Esophagus mucosa (tissue), 1 donor: ENCODE measurements at places on chromosomes 2 and 18.
A peak's percentile ranks its signal among the peaks of the same experiment; 100 is the strongest.

DNA sequence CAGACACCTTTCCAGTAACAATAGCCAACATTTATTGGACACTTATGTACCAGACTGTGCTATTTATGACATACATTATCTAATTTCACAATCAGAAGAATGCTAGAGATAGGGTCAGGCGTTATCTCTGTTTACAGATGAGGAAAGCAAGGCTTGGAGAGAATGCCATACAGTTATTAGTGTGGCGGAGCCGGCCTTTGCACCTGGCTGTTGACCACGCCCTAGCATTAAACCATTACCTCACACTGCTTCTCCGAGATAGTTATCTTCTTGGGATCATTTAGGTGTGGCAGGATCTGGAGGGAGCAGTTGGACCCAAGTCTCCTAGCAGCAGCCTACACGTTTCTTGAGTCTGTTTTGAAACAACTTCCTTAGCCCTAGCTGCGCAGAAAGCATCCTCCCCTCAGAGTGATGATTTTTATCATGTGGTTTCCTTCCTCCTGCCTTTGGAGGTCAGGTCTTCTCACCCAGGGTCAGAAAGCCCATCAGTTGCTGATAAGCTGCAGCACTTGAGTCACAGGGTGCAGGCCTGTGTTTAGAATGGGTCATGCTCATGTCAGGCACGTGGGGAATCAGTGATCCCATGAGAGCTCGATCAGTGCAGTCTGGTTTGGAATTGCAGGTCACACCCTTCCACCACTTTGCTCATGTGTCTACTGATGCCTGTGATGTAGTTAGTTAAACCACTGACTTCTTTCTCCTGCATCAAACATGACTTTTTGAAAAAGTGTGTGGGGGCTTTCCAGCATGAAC, 118.2 kb downstream of the SPTBN1 start:
- peak; percentile 42 for ATAC-seq

GRCh38 chr18:41617647-41618046, 337.4 kb upstream of the PIK3C3 start:
- no peak for ATAC-seq

- no peak for ATAC-seq
These were observed 51.6 kb downstream of the FRZB start for GRCh38 chr2:182814804-182815203.

DNA sequence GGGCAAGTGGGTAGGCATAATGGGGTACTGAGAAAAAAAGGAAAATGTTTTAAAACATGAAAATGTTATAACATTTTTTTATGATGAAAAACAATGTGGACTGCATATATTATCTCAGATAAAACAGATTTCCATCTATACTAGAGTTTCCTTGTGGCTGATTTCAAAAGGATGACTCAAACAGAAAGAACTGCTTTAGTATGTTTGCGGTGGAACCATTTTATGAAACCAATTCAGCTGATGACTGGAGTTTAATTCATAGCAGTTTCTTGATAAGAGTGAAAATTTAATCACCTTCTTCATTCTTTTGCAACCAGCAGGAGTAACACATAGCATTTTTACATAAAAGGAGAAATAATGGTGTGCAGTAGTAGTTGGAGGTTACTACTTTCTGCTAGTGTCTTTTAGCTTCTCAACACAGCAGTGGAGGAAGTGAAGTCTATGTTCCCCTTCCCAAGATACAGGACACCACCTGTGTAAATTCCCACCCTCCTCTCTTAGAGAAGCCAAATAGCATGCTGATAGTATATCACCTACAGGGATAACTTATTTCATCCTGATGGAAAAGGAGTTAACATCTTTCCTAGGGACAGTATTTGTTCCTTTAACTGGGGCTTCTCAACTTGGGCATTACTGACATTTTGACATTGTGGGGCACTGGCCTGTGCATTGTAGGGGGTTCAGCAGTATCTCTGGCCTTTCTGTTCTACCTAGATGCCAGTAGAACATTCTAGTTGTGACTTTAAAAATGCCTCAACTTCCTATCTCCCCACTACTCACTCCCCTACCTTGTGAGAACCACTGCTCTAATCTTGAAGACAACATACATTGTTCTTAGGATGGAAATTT, 29.9 kb downstream of the PELI1 start:
- peak; percentile 41 for ATAC-seq

GRCh38 chr18:74342416-74343043, 26.9 kb downstream of the C18orf63 start:
- ATAC-seq: no peak

DNA sequence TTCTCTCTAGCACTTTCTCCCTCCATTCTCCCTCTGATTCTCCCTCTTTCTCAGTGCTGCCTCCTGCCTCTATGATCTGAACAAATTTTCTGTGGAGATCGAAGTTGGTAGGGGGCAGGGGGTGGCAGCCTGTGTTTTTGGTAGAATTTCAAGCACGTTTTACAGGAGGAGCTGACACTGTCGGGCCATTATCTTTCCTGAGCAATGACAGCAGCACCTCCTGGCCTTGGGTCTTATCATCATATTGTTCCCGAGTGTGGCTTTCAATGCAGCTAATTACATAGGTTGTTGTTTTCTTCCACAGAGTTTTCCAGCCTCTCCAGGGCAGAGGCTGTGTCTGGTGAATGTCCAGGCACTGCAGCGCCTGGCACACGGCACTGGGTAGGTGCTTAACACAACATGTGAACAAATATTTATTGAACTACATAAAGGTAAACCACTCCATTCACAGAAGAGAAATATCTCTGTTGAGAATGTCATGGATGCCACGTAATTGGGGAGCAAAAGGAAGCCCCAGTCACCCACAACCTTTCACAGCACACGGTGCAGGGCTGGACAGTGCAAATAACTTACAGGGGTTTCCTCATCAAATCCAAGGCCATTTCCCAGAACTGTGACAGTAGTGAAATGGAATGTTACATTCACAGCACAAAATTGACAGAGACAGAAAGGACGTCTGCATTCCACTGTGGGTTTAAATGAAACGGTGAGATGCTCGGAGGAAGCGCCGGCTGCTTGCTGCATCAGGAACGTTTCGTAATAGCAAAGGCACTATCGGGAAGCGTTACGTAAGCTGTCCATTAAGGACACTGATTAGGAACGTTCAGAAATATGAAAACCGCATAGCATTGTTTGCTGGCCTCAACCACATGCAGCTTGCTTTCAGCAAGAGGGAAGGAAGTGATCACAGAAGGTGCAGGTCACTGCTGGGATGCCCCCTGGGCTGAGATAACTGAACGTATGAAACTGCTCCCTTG, 6.5 kb upstream of the KCNG2 start:
- no peak for ATAC-seq

DNA sequence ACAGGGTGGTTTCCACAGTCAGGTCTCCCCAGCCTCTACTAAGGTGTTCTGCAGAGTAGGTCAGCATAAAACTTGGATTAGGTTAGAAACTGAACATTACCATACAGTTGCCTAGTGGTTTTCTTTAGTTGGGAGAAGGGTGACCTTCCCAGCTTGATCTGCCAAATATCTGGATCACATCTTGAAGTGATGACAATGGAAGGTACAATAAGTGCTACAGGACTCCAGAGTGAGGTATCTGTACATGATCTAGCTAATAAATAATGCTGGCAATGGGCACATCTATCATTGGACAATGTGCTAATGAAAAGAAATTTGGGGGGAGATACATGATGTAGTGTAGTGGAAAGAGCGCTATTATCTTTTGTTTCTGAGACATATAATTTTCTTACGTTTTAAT, 54.6 kb upstream of the ACVR1 start:
- no peak for ATAC-seq

- ATAC-seq: no peak
These were observed 291.1 kb upstream of the SKOR2 start for GRCh38 chr18:47542551-47542950.

DNA sequence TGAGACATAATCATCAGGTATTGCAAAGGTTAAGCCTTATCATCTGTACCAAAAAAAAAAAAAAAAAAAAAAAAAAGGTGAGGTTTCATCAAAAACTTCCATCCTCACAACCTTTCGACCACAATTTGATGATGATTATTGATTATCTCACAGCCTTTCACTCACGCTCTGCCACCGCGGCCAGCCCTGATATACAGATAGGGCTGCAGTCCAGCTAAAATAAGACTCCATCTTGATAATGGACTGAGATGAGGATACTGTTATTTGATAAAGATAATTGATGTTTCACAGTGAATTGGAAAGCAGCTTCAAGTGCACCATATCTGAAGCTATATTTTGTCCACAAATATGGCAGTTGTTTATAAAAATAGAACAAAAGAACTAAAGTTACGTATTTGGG, 159.7 kb upstream of the BOD1L2 start:
- ATAC-seq: no peak

DNA sequence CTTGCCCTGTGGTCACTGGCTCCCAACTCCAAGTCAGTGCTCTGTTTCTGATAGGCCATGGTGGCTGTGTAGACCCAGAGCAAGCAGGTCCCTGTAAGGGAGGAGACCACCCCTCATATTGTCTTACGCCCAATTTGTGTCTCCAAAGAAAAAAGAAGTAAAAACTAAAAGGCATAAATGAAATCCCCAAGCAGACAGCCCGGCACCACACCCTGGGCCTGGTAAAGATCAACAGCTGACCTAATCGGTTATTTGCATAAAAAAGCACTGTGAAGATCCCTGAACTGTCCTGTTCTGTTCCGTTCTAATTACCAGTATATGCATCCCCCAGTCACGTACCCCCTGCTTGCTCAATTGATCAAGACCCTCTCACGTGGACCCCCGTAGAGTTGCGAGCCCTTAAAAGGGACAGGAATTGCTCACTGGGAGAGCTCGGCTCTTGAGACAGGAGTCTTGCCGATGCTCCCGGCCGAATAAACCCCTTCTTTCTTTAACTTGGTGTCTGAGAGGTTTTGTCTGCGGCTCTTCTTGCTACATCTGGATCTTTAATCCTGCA, 364.1 kb upstream of the HS6ST1 start:
- no peak for ATAC-seq

DNA sequence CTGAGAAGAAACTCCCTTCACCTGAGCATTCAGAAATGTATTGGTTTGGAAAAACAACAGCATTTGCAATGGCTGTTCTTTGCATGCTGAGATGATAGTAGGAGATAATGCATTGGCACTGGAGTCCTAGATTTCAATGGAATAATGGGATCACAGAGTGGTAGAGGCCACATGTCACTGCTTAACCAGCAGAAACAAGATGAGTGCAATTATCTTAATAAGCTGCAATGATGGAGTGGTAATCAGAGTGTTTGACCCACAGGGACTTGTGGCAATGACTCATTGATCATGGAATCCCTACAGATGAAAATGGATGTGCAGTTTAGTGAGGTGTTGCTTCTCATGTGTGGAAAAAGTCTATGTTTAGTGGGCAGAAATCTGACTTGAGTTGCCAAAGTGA, 218.8 kb upstream of the ZEB2 start:
- no peak for ATAC-seq

GRCh38 chr2:88227446-88227845, 57.3 kb downstream of the THNSL2 start:
- ATAC-seq: peak; percentile 81

DNA sequence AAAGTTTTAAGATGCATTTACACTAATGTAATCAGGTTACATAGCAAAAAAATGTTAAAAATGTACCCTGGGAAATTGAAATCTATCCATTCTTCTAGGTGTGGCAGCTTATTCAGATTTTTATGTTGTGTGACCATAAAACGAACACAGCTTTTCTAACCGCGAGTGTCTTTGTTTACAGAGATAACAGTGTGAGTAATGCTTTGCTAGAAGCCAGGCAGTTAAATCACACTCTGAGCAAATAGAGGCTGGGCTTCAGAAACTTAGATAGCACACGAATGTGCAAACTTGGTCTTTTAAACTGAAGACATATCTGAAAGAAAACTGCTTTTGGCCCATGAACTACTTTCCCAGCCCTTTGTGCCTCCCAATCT, 116.1 kb downstream of the SPTBN1 start:
- peak; percentile 46 for ATAC-seq

DNA sequence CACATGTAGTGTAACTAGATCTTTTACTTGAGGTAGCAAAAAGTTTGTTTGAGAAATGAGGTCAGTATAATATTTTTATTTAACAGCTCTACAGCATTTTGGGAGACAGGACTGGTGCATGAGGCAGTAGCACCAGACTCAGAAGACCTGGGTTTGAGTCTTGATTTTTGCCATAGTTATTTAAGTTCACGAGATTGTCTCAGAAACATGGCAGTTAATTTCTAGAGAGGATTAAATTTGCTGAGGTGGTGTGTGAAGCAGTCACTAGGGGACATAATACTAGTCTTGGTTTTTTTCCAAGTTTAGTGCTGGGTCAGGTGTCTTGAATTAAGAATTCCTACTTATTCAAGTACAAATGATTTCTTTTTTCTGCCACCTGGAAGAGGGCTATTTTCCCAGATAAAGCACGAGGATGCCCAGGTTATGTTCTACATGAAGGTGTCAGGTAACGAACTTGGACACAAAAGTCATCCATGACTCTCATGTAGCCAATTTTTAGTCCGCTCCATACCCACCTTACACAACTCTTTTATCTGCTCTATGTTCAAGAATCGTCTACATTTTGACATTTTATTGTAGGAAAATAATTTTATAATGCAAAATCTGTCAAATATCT, 1.4 kb downstream of the MARCHF7 start:
- no peak for ATAC-seq

GRCh38 chr2:44952143-44952805, 10.8 kb downstream of the SIX3 start:
- peak; percentile 35 for ATAC-seq

DNA sequence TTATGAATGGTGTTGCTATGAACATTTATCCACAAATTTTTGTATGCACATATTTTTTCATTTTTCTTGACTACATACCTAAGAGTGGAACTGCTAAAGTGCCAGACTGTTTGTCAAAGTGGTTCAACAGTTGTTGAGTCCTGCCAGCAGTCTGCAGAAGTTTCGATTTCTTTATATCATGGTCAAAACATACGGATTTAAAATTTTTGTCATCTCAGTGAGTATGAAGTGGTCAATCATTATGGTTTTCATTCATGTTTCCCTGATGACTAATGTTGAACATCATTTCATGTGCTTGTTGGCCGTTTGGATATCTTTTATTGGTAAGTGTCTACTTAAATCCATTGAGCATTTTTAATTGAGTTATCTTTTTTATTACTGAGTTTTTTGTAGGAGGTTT, 39.2 kb downstream of the CCDC138 start:
- ATAC-seq: no peak
